ENCODE measurements at places on chromosomes 6 and 20.

DNA sequence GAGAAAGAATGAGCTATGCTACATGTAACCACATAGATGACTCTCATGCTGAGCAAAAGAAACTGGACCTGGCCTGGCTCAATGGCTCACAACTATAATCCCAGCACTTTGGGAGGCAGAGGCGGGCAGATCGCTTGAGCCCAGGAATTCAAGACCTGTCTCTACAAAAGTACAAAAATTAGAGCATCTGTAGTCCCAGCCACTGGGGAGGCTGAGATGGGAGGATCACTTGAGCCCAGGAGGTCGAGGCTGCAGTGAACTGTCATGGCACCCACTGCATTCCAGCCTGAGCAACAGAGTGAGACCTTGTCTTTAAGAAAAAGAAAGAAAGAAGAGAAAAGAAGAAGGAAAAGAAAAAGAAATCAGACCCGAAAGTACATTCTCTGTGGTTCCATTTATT lies 41.7 kb downstream of the NCR2 start:
- no peak for DNase-seq

DNA sequence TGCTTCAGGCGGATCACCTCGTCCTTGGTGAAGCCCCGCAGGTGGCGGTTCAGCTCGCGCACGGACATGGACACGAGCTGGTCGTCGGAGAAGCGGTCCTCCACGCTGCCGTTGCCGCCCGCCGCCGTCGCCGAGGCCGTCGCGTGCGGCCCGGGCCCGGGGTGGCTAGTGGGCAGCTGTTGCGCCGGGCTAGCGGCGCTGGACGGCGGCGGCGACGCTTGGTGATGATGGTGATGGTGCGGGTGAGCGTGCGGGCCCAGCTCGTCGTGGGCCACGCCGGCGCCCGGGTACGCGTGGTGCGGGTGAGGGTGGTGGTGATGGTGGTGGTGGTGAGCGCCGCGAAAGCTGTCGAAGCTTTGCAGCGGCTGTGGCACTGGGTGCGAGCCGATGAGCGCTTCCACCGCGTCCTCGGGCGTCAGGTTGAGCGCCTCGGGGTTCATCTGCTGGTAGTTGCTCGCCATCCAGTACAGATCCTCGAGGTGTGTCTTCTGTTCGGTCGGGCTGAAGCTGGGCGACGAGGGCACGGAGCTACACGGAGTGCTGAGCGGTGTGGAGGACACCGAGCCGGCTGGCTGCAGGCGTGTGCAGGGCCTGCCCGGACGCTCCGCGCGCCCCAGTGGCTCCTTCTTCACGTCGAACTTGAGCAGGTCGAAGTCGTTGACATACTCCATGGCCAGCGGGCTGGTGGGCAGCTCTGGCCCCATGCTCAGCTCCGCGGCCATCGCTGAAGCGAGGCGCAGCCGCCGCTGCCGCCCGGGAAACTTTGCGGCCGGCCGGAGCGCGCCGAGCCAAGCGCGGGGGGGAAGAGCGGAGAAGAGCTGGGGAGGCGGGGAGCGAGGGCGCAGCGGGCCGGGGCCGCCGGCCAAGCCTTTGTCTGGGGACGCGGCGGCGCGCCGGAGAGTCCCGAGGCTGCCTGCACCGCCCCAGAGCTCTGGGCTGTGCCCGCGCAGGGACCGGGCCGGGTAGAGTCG lies 622 bp downstream of the MAFB start:
- DNase-seq = peak; percentile 11

DNA sequence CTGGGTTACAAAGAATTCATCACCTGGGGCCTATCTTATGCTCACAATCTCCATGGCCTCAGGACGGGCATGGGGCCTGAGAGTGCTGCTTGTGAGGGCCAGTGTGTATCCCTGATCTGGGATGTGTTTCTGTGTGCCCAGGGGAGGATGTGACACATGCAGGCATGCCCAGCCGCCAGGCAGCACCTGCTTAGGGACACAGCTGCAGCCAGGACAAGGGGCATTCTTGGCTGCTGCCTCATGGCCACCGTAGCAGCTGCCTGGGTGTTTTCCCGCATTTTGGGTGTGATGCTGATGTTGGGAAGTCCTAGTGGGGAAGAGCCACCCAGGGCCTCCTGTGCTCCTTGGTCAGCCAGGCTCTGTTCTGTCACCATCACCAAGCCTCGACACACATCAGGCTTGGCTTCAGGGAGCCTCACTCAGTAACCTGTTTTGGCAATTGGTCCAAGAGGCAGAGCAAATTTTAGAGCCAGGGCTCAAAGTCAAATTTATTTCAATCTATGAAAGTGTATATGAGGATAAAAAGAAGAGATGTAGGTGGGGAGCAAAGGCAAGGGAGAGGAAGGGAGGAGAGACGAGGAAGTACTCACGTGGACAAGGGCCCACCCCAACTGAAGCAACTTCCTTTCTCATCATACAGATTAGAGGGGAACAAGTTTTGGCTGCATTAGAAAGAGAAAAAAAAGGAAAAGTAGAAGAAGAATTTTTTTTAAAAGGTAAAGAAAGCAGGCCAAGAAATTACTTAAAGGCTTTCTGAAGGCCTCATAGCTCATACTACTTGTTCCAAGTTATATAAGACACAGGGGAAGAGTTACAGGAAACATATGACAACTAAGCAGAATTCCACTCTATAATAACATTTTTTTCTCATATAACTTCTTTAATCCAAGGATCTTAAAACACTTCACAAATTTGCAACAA lies 269.9 kb upstream of the SUPT3H start:
- no peak for DNase-seq

- no peak for DNase-seq
Measured at GRCh38 chr6:13711324-13711732, 307 bp downstream of the RANBP9 start.

DNA sequence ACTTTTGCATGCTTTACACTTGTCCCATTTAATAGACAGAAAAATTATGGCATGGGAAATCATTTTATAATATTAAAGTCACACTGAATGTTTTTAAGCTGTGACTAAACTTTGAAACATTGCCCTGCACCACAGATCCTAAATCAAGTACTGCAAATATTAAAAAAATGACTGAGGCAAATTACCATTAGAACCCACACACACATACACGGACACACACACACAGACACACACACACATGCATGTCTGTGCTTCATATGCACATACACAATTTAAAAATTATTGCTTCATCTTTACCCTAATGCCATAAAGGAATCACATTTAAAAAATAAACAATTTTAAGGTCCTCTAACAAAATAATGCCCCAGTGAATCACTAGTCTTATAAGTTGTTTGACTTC lies 19.9 kb downstream of the CYP24A1 start:
- DNase-seq = no peak

- no peak for DNase-seq
Measured at GRCh38 chr20:9927224-9927623, 88.3 kb upstream of the PAK5 start.

DNA sequence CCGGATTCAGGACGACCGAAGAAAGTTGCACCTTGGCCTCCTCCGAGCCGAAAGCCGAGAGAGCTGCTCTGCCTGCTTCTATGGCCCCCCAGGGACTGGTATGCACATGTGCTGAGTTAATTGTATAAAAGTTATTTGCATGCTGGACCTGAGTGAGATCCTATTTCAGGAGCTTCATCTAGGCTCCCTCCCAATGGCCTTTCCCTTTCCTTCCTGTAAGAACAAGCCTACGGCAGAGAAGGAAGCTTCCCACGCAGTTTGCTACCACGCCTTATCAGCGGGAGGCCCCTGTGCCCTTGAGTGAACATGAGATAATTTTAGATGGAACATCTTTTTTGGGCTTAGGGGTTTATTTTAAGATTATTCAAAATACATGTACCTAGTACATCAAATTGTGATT lies 65.9 kb downstream of the RIN2 start:
- no peak for DNase-seq

- DNase-seq = no peak
Measured at GRCh38 chr20:44688053-44688625, 27.0 kb upstream of the CCN5 start.

- no peak for DNase-seq
Measured at GRCh38 chr6:82380566-82381185, 17.1 kb downstream of the TPBG start.

DNA sequence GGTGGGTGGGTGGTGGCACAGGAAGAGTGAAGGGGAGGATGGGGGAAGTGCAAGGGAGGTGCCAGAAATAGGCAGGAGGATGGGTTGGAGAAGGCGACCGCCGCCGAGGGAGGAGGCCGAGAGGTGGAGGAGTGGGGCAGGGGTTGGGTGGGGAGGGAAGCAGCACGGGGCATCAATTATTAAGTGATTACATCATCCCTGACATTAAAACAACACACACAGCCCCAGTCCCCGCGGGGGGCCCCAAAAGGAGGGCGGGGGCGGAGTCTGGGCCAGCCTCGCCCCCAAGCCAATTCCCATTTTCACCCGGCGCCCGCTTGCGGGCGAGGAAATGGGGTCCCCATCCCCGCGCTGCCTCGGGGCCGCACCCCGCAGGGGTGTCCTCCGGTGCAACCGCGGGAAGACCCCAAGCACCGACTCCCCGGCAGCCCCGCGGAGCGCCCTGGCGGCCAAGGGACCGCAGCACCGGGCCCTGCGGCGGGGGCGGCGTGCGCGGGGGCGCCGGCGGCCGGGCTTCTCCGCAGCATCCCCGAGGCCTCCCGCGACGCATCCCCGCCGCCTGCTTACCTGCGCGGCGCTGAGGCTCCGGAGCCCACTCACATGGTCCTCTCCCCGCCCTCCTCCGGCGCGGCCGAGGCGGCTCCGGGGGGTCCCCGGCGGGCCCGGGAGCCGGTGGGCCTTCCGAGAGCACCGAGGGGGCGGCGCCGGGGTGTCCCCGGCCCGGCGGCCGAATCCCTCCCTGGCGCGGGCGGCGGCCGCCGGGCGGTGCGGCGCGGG lies 663 bp downstream of the FYN start:
- peak; percentile 47 for DNase-seq

DNA sequence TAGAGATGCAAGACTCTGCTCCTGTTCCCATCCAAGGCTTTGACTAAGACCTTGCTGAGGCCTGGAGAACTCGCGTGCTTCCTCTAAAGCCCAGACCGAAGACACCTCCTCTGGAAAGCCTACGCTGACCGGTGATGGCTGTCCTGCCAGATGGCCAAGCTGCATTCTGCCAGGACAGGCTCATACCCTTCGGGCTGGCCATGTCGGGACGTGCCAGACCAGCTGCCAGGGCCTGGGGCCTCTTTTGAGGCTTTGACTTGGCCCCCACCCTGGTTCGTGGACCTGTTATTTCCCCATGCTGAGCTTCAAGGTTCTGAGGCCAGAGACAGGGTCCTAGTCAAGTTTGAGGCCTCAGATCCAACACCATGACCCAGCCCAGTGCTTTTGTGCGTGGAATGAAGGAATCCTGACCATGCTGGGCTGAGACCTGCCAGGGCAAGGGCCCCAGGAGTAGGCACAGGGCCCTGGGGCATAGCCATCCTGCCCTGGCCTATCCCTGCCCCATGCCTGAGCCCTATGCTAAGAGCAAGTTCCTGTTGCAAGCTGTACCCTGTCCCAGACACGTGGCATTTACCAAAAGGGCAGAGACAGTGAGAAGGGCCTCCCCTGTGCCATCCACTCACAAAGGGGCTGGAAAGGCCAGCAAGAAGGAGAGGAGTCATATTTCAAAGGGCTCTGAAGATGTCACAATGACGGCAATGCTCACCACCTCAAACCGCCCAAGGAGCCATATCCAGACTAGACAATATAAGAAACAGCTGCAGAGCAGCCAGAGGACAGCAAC lies 42.8 kb downstream of the MRPL14 start:
- DNase-seq = peak; percentile 74

GRCh38 chr6:111813237-111813636 lies 60.0 kb downstream of the FYN start:
- DNase-seq = peak; percentile 86

DNA sequence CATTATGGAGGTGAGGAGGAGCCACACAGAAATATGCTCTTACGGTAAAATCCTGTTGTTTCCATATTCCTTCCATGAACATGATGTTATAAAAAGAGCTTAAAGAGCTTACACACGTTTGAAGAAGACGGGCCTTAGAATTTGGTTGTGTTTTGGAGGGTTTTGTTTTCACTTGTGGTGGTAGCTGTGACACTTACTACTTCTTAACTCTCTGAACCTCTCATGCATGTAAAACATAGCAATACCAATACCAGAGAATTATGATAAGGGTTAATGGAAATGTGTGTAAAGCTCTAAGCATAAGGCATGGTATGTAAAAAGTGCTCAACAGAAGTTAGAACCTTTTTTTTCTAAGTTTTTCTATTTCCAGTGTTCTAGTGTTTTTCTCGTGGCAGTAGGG lies 256.1 kb upstream of the KCNQ5 start:
- DNase-seq = no peak
